ENCODE measurements at places on chromosomes 3 and 15.
A peak's percentile ranks its signal among the peaks of the same experiment; 100 is the strongest.

- DNase-seq, result no peak
Measured at GRCh38 chr3:186320862-186321568, 41.0 kb downstream of the DGKG start.

GRCh38 chr15:34714476-34715121 is 40.2 kb downstream of the GJD2 start:
- no peak for DNase-seq

DNA sequence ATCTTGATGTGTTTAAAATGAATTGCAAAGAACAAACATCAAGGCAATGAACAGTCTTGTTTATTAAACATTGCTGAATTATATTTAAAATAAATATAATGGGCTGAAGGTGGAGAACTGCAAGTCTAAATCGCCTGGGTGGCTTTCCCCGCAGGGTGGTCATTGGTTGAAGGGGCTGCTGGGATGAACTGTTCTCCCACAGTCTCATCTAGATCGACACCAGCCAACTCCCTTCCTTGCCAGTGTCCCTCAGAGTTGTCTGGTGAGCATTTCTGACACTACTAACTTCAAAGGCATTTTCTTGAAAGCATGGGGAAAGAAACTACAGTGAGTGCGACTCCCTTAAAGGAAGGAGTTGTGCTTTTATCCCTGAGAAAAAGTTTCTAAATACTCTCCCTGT is 196.5 kb upstream of the LRTM1 start:
- no peak for DNase-seq

DNA sequence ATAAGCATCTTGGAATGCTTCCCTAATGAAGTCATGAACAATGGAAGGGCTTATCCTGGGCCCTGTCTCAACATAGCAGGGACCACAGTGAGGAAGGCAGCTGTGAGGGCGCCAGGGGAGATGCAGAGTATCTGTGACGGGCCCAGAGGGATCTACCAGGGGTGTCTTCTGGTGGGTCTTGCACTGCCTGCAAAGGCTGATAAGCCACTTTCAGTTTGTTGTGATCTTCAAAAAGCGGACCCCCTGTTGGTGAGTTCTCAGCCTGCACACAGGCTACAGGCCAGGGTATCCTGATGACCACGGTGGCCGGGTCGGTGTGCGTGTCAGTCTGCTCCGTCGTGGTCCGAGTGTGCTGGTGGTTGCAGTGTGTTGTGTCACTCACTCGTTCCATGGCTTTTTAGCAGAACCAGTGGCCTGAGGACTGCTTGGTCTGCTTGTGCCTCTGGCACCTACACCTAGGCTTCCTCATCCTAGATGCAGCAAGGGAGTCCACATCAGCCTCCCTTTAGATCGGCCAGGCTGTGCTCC is 46.8 kb downstream of the CHDH start:
- no peak for DNase-seq

DNA sequence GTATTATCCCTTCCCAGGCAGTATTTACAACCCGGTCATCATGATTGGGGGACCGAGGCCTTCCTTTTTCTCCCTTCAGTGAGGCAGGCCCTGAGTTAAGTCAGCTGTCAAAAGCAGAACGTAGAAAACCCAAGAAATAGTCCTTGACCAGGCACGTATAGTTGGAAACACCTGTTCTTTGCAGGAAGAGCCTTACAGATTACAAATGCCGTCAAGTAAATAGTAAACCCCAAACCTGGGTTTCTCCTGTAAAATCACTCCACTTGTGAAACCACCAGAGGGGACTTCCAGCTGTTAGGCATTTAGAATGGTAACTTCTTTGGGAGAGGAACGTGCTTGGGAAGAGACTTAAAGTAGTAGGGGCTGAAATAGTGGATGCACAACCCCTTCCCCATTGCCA is 1.0 kb upstream of the BTBD1 start:
- DNase-seq, result no peak

DNA sequence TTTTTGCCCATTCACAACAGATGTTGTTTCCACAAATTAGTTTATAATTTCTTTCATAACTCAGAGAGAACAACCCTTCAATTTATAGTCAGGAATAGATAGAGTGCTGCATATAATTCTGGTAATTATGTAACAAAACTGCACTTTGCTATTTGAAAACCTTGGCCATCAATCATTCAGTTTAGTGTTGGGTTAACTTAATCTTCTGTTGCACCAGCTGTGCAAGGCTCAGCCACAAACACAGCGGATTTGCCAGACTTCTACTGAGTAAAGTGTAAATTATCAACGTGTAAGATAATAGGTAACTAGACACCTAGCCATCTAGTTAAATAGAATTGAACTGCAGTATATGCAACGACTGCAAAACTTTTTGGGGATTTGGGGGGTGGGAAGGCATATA is 1064.3 kb upstream of the EPHA6 start:
- DNase-seq, result no peak

GRCh38 chr15:69955240-69955894 is 142.3 kb downstream of the TLE3 start:
- DNase-seq, result no peak

- DNase-seq, result no peak
Measured at GRCh38 chr3:119015942-119016341, 18.7 kb downstream of the IGSF11 start.

DNA sequence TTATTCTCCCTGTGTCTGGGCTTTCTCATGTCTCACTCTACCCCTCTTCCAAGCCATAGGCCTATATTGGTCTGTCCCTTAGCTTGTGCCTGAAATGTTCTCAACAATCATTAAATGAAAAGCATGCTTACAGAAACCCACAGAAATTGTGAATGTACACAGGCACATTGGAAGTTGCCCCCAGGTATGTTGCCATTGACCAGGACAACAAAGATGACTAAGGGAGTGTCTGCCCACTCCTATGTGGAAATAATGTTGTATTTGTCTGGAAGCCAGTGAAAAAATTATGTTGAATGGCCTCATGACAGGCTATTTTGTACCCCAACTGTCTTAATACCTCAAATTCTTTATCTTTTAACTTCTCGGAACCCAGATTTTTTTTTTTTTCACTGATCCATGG is 102.0 kb downstream of the TPRG1 start:
- no peak for DNase-seq

DNA sequence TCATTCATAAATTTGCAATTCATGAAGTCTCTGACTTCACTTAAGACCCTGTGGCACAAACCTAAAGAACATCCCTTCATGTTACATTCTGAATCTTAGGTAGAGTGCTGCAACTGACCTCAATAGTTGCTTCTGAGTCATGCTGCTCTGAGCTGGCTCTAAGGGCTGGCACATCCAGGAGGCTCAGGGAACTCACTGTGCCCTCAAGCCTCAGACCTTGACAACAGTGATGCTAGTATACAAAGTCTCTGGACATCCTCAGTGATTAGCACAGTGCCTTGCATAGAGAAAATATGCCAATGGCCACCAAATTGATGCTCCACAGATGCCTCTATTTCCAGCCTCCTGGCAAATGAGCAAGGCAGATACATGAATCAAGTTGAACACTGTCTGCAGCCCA is 740.9 kb upstream of the LMCD1 start:
- no peak for DNase-seq

DNA sequence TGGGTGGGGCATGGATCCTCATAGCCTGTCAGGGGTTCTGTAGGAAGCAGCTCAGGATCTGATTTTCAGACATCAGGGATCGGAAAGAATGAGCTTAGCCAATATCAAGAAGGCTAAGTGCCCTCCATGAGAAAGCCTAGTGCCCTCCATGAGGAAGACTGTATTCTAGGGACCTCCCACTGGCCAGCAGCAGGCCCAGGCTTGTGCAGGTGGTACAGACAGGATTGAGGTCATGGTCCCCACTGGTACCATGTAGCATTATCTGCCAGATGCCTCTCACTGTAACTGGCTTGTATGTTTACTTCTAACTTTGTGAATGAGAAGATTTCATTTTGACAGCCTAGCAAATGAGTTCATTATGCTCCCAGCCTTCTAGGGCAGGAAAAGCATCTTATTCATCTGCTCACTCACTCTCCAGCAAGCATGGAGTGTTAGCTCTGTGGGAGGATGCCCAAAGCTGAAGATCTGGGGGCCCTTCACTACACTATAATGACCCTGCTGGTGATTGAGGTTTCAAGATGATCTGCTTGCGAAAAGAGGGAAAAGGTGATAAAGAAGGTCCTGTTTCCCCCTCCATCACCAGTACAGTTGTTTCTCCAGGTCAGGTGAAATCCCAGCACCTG is 7.5 kb downstream of the EPHB1 start:
- DNase-seq, result no peak

DNA sequence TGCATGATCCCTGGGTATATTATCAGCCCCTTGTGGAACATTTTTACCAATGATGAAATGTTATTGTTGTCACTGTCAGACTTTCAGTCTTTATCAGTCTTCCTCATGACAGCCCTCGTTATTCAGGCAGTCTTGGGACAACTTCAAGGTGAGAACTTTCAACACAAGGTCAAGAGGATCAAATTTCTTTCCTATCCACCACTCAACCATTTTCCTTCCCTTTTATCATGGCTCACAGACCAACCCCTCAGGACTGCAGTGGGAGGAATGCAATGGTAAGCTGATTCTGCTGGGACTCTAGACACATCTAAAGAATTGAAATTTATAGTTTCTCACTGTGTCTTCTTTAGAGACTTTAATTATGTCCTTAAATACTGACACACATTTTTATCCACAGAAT is 107.0 kb upstream of the LSAMP start:
- no peak for DNase-seq

GRCh38 chr15:23758891-23759290 is 71.8 kb upstream of the NDN start:
- no peak for DNase-seq

- no peak for DNase-seq
Measured at GRCh38 chr3:157499342-157499963, 3.8 kb downstream of the VEPH1 start.

- DNase-seq, result peak; percentile 89
Measured at GRCh38 chr3:170055209-170055608, 17.4 kb downstream of the GPR160 start.

DNA sequence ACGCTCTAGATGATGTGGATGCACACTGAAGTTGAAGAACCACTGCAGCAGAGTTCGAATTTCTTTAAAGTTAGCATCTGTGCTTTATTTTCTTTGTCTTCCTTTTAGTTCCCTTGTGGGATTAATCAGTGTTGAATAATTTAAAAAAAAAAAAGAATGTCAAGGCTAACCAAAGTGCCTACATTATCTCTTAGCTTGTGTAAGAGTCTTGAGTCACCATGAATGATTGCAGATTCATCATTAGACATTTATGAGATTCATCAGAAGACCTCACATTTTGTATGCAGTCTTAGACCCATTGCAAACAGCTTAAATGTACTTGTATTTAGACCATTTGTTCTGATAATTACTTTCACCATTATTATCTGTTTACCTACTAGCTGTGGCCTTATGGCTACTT is 182.2 kb downstream of the FNDC3B start:
- DNase-seq, result no peak

DNA sequence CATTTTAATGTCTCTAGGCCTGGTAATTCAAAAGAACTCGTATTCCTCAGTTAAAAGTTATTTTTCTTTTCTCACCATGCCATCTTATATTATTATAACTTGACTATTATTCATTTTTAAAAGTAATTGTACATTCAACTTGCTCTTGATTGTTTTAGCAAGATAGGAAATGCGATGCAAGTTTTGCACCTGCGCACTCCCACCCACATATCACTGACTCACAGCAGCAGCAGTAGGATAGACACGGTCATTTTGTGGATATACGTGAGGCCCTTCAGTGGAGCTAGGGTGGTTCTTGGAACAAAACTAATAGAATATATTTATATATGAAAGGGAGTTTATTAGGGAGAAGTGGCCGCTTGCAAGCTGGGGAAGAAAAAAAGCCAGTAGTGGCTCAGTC is 95.5 kb upstream of the UBE3A start:
- DNase-seq, result no peak

DNA sequence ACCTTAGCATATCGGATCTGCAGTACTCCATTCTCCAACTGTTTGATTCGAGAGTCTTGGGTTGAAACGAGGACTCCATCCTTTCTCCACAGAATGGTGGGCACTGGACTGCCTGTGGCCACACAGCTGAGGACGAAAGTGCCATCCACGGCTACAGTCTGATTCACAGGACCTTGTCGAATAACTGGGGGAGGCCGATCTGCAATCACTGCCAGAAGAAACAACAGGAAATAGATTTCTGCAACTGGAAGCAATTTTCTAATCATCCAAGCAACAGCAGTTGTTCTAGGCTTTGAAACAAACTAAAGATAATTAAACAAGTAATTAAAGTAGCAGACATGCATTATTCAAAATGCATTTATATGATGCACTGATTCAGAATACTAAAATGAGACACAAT is 1097.7 kb downstream of the ROBO1 start:
- DNase-seq, result no peak

GRCh38 chr3:129429080-129429451 is 630 bp upstream of the EFCAB12 start:
- no peak for DNase-seq

DNA sequence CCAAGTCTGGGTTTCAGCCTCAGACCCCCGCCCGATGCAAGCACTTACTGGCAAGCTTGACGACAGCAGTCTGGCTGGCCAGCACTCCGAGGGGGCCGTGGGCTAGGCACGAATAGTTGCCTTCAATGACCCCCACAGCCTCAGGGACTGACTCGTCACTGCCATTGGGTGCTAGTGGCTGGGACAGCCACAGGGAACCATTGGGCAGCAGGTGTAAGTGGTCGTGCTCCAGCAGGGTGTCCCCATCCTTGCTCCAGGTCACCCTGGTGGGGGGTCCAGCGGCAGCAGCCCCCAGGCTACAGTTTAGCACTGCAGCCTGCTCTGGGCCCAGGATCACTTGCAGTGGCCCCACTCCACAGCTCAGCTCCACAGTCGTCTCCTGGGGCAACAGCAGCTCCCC is 11.8 kb downstream of the IGDCC4 start:
- DNase-seq, result no peak

- no peak for DNase-seq
Measured at GRCh38 chr15:88707771-88708654, 69.2 kb downstream of the ISG20 start.

GRCh38 chr15:39663704-39664250 is 82.9 kb downstream of the THBS1 start:
- no peak for DNase-seq

DNA sequence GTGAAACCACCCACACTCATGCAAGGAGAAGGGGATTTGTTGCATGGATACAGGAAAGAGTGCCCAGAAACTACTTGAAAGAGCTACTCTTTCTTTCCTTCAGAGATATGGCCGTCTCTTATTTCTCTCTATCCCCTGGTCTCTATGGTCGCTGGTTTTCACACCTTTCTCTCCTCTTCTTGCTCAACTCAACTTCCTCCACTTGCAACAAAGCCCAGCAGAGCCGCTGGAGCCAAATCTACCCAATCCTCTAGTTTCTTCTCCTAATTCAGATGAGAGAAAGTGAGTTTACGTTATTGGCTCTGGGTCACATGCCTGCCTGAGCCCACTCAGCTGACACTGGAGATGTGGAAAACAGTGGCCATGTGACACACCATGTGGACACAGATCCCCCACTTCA is 215.2 kb downstream of the OSBPL10 start:
- peak; percentile 67 for DNase-seq

DNA sequence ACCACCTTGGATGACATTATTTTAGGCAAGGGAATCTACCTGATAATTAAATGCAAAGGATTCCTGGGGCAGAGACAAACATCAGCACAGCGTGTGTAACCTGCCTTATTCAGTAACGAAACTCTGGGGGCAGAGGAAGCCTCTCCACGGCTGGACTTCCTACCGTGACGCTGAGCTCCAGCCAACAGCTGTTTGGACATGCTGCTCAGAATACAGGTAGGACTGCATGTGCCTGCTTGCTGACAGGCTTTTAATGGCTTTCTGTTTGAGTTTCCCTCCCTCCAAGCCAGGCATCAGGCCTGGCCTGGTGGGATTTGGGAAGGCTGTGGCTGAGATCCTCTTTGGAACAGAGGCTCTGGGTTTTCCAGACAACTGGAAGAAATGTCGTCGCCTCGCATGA is 150.6 kb downstream of the ADAMTS17 start:
- no peak for DNase-seq

All from activated CD4-positive, alpha-beta T cell treated with anti-CD3 and anti-CD28 coated beads, Interleukin-10, Interleukin-2, amounts not matched to agents 100 ng/mL and 50 ng/mL, durations not matched to agents 16 hours and 8 hours (primary cell).